Skin of body (tissue), 3 donors: ENCODE measurements at places on chromosomes 4 and X. TPM values are rescaled to one million over a fixed set of nuclear protein-coding genes. Genes with fewer than 3 reads are reported as not detected.

The CYP4V2 gene
- total RNA-seq: 11.6 TPM

- DNase-seq: no peak
Observed at GRCh38 chr4:152398060-152398459, 137.8 kb downstream of the FBXW7 start.

DNA sequence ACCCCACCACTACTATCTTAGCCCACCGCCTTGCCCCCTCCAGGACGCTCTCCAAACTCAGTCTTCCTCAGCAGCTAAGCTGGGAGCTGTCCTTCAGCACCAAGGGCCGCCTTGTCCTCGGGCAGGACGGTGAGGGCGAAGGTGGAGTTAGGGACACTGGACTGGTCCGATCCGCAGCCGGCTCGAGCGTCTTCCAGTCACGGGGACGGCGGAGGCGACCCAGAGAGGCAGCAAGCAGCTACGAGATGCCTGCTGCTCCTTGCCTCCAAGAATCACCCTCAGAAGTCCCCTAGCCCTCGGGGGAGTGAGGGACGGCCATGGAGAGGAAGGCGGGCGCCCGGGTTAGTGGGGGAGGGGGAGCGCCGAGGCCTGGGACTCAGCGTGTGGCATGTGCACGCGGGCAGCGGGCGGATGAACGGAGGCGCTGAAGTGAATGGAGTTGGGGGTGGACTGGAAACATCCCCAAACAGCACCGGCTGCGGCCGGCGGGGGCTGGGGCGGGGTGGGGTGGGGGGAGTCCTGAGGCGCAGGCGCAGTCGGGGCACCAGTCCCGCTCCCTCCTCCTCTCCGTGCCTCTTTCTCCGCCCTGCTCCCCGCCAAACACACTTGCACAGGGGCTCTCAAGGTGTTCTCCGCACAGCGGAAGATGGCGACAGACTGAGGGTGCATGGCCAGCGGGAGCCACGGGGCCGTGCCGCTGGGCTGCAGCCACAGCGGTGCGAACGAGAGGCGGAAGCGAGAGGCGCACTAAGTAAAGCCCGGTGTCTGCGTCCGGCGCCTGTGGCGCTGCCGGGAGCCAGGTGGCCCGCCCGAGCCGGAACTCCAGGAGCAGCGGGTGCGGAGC, at the start of gene NALF2:
Gene NALF2 (plus strand): TSS at position 545 of the 844 bp plus-strand sequence. CDS start 957 bp downstream, outside the sequence.
- DNase-seq: peak; percentile 0

DNA sequence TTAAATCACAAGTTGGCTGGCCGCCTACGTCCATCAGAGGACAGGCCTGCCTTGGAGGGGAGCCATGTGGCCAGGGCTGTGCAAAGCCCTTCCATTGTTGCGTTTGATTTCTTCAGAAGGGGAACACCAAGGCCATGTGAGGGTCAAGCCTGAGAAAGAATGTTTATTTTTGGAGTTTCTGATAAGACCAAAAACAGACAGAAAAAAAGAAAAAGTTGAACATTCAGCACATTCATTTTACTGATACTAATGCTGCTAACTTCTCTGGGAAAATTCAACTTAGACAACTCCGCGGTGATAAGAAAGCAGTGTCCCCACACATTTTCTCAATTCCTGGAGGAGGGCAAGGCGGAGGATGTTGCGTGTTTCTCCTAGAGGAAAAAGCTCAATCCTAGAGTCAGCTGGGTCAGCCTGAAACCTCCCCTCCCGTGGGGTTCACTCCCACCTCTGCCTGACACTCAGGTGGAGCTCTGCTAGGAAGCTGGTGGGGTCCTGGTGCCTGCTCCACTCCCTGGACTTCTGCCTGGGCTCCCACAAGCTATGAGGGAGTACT, 63.5 kb downstream of the ANAPC4 start:
- DNase-seq: no peak

GRCh38 chr4:170110285-170110672, 20.5 kb upstream of the AADAT start:
- DNase-seq: no peak

DNA sequence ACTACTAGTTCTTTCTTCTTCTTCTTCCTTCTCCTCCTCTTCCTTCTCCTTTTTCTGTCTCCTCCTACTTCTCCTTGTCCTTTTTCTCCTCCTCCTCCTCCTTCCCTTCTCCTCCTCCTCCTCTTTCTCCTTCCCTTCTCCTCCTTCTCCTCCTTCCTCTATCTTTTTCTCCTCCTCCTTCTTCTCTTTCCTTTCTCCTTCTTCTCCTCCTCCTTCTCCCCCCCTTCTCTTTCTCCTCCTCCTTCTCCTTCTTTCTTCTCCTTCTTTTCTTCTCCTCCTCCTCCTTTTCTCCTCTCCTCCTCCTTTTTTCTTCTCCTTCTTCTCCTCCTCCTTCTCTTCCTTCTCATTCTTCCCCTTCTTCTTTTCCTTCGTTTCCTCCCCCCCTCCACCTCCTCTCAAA, 21.8 kb upstream of the NAP1L5 start:
- no peak for DNase-seq

The ENPP6 gene
- 0.39 TPM for total RNA-seq

DNA sequence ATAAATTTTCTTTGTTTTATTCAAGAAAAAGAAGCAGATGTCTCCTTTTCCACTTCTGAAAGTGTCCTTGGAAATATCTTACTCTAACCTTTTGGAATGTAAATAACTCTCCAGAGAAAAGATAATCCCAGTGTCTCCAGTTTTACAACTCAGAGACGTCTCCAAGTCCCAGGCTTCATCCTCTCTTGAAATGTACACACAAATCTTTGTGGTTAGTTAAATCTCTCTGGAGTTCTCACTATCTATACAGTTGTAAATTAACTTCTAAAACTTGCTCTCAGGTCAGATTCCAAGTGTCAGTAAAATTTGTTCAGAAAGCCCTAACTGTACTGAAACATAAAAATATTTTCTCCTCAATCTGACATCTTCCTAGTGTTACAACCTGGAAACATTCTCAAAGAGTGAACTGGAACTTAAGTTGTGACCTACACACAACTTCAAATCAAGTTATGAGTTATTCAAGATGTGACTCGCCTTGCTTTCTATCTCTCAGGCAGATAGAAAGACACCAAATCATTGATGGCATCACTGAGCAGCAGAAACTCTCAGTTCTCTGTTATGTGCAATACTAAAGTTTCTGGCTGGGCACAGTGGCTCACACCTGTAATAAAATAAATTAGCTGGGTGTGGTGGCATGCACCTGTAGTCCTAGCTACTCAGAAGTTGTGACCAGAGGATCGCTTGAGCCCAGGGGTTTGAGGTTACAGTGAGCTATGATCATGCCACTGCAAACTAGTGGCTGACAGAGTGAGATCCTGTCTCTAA, 284.2 kb downstream of the RCHY1 start:
- DNase-seq: no peak

The GIMD1 gene
- not detected for total RNA-seq

- DNase-seq: no peak
Observed at GRCh38 chr4:165524532-165525190, 145.9 kb downstream of the CPE start.

DNA sequence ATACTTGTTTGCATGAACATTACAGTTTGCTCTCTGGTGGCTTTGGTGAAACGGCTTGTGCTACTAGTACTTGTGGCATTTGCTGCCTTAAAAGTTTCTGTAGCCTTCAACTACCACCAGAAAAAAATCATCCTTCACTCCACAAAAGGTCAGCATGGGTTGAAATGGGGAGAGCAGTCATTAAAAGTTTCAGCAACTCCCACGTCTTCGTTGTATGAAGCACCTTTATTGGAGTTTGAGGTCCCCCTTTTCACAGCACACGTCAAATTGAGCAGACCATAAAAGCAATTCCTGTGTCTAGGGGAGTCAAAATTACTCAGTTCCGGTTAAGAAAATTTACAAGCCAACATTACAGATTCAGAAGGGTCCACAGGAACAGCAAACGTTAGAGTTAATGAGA, 23.0 kb upstream of the CCNA2 start:
- DNase-seq: no peak

DNA sequence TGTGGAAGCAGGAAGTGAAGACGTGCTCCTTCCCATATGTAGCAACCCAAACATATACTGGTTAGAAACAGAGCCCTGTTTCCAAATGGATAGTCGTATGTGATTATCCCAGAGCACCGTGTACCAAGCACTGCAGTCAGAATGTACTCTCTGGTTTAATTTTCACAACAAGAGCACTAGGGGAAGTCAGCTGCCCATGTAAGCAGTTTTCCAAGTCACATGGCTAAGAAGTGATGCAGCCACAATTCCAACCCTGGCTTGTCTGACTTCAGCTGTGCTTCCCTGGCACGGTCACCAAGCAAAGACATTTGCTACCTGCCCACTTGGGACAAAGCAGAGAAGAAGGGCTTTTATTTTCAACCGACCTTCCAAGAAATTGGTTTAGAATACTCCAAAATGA, 28.2 kb upstream of the CEP135 start:
- no peak for DNase-seq

GRCh38 chr4:7214359-7214758, 22.0 kb downstream of the SORCS2 start:
- DNase-seq: no peak

DNA sequence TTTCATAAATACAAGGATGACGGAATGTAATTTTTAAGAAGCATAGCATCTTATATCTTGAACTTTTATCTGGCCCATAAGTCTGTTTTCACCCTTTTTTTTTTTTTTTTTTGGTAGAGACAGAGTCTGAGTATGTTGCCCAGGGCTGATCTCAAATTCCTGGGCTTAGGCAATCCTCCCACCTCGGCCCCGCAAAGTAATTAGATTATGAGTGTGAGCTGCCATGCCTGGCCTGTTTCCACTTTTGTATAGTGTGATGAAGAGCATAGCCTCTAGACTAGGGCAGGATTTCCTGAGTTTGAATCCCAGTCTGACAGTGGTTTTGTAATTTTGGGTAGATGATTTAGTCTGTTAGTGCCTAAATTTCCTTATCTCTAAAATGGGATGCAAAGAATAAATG, 11.0 kb downstream of the STIM2 start:
- no peak for DNase-seq

GRCh38 chrX:71652405-71652804, 14.9 kb upstream of the LOC101059915 start:
- DNase-seq: peak; percentile 22

The SLC6A14 gene
- 11.2 TPM for total RNA-seq

DNA sequence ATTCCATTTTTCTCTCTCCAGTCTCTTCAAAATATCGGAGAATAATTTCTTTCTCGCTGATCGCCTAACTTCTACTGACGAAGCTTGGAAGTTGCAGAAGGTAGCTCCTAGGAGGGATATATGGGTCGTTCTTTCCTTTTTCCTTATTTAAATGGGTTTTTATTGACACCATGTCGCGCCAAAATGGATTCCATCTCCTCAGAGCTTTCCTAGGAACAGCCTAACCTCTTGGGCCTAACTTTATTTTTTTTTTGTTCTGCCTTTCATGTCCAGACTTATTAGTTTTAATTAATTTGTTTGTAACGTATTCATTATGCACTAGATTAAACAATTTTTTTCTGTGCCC, 359.4 kb upstream of the ZCCHC13 start:
- no peak for DNase-seq

GRCh38 chr4:41568363-41568762, 30.4 kb downstream of the LIMCH1 start:
- DNase-seq: peak; percentile 44

DNA sequence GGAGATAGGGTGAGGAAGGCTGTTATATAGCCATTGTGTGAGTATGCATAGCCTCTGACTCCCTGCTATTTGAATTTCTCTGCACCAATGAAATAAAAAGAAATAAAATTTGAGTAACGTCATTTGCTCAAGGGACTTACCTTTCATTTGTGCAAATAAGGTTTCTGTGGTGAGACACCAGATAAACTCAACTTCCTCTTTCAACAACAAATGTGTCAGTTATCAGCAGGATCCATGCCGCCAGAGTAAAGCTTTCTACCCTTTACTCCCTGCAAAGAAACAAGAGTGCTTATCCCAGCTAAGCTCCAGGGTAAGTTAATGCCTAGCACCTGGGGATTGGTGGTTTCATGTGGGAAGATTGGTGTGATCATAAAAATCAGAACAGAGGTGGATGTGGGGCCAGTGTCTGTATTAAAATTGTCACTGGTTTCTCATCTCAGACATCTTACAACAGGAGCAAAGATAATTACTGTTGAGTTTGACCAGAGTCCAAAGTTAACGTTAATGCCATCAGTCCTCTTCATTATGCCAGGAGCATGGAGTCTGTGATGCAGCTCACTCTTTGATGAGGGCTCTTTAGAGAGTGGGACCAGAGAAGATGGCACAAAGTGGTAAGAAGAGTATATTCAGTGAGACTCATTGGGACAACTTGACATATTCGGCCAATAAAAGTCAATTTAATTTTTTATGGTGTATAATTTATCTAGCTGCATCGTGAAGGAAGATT, at the start of gene P2RY10:
Gene P2RY10 (plus strand): TSS at position 206 of the 727 bp plus-strand sequence. CDS start 15,130 bp downstream, outside the sequence.
- no peak for DNase-seq

DNA sequence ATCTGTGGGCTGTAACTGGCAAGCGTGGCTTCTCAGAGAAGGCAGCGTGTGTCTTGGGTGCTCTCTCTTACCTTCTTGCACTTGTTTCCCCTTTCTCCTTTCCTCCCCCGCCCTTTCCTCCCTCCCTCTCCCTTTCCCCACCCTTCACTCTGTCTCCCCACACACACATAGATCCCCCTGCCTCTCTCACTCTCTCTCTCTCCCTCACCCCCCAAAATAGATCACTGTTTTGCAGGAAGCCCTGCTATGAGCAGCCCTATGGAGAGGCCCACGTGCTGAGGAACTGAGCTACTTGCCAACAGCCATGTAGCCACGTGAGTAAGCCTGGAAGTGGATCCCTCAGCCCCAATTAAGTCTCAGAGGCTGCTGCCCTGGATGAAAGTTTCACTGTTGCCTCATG, 4.3 kb upstream of the PNMA6E start:
- no peak for DNase-seq

GRCh38 chrX:149462849-149463248, 42.3 kb downstream of the IDS start:
- no peak for DNase-seq

The DCAF12L2 gene
- 4.7 TPM for total RNA-seq

DNA sequence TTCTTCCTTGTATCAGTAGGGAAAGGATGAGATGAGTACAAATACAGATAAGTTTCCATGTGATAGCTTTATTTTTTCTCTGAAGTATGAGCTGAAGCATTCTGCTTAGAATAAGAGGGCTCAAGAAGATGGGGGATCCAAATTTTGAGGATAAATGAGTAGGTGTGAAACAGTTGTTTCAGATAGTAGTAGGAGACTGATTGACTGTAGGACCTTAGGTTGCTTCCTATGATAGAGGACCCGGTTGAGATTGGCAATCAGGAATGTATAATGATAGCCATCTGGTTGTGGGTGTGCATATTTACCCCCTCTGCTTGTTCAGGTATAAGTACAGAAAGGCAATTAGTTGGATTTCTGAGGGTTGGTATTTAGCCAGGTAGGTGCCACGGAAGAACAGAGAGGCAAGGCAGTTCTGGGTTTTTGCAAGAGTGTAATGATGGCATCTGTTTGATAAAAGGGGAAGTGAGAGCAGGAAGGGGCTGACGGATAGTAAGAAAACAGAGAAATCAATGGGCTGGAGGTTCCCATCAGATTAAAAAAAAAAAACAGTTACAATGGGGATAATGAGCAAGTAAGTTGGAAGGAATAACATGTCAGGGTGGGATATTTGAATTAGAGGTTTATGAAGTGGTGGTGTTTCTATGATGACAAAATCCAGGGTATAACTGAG, 13.7 kb downstream of the OCRL start:
- no peak for DNase-seq

DNA sequence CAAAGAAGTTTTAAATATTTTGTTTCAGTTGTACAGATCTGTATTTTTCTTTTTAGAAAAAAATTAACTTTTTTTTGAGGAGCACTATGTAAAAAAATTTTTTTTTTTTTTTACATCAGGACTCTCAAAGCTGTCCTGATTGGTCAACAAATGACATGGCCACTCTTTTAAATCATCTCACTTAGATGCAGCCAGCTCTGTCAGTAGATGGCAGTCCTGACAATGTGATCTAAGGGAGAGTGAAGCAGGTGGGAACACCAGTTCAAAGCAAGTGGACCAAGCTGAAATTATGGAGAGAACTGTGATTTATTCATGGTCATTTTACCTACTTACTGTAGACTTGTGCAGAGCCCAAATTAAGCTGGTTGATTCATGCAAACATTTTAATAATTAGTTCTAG, 174.7 kb upstream of the GPRIN3 start:
- no peak for DNase-seq
